Mucosa of gallbladder (tissue), 1 donor: ENCODE measurements at places on chromosomes 5 and 9. TPM values are rescaled to one million over a fixed set of nuclear protein-coding genes. Genes with fewer than 3 reads are reported as not detected.

Gene ETF1
- 63.1 TPM for total RNA-seq

DNA sequence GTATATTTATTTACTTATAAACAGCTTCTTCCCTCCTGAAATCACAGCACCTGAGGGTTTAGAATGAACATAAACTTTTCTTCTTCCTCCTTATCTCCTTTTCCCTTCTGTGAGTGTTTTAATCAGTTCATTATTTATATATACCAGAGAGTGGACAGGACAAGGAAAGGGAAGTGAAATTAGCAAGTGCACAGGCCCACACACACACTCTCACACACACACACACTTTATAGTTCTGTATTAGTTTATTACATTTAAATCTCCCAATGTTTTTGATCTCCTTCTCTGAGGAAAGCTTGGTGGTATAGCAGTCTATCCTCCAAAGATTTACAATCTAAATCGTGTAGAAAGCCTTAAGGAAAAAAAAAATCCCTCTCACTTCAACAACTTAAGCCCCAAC, 353.5 kb downstream of the NDUFS4 start:
- DNase-seq = no peak

DNA sequence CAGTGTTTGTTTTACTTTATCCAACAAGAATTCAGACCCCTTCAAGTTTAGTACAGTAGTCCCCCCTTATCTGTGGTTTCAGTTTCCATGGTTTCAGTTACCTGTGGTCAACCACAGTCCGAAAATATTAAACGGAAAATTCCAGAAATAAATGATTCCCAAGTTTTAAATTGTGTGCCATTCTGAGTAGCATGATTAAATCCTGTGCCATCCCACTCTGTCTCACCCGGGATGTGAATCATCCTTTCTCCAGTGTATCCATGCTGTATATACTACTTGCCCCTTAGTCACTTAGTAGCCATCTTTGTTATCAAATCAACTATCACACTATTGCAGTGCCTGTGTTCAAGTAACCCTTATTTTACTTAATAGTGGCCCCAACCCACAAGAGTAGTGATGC, 153.8 kb upstream of the RASA1 start:
- DNase-seq = no peak

GRCh38 chr9:93028448-93029006, 30.0 kb upstream of the SUSD3 start:
- no peak for DNase-seq

DNA sequence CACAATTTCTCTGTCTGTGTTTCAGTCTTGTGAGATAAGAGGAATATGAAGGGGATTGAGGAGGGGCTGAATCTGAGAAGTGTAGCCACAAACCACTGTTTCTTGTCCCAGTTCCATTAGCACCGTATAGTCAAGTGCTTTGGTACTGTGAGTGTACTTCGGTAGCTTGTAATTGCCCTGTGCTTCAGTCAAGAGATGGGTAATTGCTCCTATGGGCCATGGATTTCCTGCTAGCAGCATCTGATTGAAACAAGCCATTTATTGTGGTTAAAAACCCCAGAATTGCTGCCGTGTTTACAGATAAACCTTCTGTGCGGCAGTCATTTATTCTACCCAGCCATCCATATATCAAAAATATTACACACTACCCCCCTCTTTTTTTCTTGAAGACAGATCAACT, 98.6 kb downstream of the MAT2B start:
- no peak for DNase-seq

GRCh38 chr9:109537288-109537687, 39.2 kb upstream of the PTPN3 start:
- DNase-seq = no peak

DNA sequence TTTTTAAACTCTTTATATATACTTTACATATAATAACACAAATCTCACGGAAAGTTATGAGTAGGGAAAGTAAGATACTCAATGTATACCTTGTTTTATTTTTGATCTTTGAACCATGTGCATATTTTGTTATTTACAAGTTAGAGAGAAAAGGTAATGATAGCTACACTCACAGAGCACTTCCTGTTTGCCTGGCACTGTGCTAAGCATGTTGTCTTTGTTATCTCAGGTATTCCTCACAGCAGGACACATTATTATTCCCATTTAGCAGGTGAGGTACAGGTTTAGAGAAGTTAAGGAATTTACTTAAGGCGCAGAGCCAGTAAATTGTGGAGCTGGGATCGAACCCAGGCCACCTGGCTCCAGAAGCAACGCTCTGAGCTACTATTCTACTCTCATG, 3.0 kb downstream of the C9 start:
- no peak for DNase-seq

- no peak for DNase-seq
Observed at GRCh38 chr5:65791712-65792673, 70.0 kb downstream of the NLN start.

Gene OR13J1
- not detected for total RNA-seq

- no peak for DNase-seq
Observed at GRCh38 chr9:130985606-130986162, 23.3 kb upstream of the LAMC3 start.

GRCh38 chr5:133643365-133643764, 31.0 kb upstream of the FSTL4 start:
- no peak for DNase-seq

DNA sequence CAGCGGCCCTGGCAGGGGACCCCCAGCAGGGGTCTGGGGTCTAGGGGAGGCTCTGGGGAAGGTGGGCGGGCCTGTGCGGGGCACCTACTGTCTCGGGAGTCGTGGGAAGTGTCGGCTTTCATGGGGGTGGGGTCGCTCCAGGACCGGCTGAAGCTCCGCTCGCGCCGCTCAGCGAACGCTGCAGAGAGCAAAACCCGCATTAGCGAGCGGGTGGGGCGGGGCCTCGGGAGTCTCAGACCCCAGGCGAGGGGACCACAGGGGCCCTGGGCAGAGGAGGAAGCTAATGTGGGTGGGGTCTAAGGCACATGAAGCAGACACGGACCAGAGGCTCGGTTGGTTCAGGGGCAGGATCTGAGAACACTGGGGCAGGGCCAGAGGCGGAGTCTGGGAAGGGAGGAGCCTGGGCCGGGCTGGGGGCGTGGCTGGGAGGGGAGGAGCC, 5.5 kb downstream of the NSMF start:
- DNase-seq = peak; percentile 79

GRCh38 chr9:121499427-121500164, at the start of gene GGTA1:
GGTA1 (minus strand) TSS chr9:121499844; CDS start chr9:121467922, 31,922 bp downstream.
- no peak for DNase-seq

Gene CTNNA1
- 371 TPM for total RNA-seq

GRCh38 chr5:78533356-78533755, 115.2 kb downstream of the LHFPL2 start:
- no peak for DNase-seq

Gene GABRA1
- not detected for total RNA-seq

DNA sequence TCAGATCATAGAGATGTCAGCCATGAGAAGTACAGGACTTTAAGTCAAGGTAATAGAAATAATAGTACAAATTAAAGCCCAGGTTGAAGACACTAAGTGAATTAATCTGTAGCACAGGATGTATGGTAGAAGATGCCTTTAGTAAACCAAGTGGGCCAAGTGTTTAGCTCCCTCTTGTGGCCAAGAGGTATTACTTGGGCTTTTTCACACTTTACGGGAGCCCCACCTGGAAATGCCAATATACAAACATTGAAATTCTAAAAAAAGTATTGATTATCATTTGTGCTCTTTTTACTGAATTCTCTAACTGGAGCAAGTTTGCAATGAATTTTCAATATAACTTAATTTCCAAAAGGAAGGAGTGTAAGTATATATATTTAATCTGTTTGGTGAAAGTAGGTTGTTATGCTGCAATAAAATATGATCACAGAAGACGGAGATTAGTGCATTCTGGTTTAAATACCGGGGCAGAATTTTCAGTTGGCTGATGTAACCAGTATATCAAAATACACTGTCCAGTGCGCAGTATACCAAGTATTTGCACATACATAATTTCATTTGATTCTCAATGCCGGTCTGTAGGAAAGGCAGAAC, 84.7 kb downstream of the PARP8 start:
- DNase-seq = peak; percentile 31

Gene PTGR1
- total RNA-seq = 276 TPM

DNA sequence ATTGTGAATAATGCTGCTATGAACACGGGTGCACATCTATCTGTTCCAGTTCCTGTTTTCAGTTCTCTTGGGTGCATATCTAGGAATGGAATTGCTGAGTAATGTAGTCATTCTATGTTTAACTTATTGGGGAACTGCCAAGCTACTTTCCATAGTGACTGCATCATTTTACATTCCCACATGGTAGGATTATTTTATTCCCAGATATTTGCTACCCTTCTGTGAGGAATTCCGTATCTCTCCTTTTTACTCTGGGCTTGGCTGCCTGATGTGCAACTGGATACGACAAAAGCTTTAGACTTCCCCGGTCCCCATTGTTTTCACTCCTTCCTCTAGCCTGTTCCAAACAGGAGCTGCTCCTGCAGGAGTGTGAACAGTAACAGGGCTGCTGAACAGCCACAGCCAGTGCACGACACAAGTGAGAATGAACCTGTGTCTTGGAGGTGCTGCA, 7.2 kb downstream of the TAS2R1 start:
- DNase-seq = no peak

Gene TBC1D9B
- total RNA-seq = 149 TPM

GRCh38 chr9:117093891-117094844, 320.7 kb downstream of the ASTN2 start:
- no peak for DNase-seq

Gene TLX3
- total RNA-seq = not detected

- peak; percentile 22 for DNase-seq
Observed at GRCh38 chr9:134546246-134546731, 95.3 kb upstream of the COL5A1 start.

GRCh38 chr5:1002836-1003235, 5.8 kb upstream of the NKD2 start:
- no peak for DNase-seq

DNA sequence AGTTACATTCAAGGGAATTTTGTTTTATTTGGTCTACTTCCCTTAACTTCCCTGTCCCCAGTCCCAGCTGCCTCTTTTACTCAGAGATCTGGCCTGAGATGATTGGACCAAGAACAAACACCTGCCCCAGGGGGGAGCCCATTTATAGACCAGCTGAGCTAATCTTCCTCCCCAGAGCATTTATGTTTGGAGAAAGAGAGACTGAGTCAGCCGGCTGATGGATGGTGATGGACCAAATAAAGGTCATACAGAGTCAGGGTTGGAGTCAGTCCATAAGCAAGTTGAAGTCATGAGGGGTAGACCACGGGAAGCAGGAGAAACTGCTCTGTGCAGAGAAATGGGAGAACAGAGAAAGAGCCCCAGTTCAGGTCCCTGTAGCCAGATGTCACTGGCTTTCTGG, 77.7 kb downstream of the TMEM174 start:
- no peak for DNase-seq

Gene CD14
- total RNA-seq = 104 TPM

Gene CDC23
- 21.8 TPM for total RNA-seq
